Effector memory CD8-positive, alpha-beta T cell (primary cell): ENCODE measurements at places on chromosomes 7 and 10.

DNA sequence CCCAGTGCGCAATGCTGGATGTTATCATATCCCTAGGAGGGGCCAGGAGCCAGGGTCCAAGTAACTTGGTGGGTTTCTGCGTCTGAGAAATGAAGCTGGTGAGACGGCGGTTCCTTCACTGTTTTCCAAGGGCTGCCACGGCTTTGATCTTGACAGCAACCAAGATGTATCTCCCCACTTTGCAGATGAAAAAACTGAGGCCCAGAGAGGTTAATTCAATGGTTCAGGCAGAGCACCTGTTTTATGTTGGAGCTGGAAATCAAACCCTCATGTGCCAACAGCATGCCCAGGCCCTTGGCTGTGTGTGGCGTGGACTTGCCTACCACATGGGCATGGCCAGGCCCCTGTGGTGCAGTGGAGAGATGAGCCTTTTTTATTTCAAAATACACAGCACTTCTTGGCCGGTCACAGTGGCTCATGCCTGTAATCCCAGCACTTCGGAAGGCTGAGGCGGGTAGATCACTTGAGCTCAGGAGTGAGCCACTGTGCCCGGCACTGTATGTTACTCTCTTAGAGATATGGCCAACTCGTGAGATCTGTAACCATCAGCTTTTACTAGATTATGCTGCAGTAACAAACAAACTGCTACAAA lies 225.2 kb upstream of the SH2B2 start:
- no peak for DNase-seq

- no peak for DNase-seq
Measured at GRCh38 chr7:45983720-45984255, 62.7 kb upstream of the IGFBP3 start.

- no peak for DNase-seq
Measured at GRCh38 chr7:41688906-41689305, 14.0 kb downstream of the INHBA start.

DNA sequence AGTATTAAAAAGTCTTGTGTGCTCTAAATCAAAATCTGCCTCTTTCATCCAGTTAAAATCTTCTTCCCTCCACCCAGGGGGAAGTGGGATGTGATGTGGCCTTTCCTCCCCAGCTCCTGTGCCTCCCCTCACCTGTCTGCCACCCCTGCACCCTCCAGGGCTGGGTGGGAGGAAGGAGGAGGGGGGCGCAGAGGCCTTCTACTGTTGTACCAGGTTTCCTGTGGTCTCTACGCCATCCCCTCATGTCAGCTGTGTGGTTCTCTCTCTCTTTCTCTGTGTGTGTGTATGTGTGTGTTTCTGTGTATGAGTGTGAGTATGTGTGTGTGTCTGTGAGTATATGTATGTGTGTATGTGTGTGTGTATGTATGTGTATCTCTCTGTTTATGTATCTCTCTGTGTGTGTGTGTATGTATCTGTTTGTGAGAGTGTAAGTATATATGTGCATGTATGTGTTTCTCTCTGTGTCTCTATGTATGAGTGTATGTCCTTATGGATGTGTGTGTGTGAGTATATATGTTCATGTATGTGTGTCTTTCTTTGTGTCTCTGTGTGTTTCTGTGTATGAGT lies 45.5 kb upstream of the C10orf71 start:
- peak; percentile 10 for DNase-seq

DNA sequence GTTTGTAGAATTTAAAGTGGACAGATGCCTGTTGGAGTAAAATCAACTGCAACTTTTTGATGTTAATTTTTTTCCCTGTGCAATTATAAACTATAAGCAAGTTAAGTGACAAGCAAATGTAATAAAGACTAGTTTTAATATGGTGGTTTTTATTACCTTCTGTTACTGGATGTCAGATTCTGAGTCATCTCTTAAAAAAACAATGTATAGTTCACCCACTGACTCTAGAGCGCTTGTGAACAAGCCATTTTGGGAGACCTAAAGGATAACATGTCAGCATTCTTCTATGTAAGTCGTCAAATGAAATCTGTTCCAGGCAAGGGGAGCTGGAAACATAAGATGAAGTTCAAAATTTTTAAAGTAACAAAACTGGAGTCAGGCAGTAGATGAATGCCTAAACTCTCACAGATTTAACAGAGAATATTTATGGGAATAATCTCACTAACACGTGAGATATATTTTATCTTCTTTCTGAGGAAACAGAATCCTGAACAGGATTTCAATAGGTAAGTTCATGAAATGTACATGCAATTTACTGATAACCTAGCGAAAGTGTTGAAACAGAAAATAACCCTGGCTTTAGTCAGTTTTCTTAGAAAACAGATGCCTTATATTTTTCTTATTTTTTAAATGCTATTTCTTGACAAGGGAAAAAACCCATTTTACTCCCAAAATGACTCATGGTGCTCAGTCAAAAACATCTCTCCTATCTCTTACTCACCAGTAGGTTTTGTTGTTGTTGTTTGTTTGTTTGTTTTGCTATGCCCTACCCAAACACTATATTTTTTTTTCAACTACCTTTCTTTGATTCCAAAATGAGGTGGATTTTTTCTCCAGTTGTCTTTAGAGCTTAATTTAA lies 91.7 kb downstream of the SLC39A12 start:
- no peak for DNase-seq

- DNase-seq = no peak
Measured at GRCh38 chr7:88492153-88492552, 185.5 kb upstream of the STEAP4 start.

- DNase-seq = no peak
Measured at GRCh38 chr10:117409549-117410305, 34.5 kb upstream of the PDZD8 start.

DNA sequence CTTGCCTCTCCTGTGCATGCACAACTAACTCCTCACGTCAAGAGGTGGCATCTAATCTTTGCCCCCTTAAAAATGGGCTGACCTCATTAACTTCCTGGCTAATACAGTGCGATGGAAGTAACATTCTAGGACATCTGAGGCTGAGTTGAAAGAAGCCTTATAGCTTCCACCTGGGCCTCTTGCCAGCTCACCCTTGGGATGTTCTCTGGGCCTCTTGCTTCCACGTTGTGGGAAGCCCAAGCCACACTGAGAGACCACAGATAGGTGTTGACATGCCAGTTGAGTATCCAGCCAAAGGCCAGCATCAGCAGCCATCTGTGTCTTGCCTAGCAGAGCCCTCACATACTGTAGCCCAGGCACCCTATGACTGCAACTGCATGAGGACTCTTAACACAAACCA lies 60.8 kb upstream of the GDF10 start:
- no peak for DNase-seq

DNA sequence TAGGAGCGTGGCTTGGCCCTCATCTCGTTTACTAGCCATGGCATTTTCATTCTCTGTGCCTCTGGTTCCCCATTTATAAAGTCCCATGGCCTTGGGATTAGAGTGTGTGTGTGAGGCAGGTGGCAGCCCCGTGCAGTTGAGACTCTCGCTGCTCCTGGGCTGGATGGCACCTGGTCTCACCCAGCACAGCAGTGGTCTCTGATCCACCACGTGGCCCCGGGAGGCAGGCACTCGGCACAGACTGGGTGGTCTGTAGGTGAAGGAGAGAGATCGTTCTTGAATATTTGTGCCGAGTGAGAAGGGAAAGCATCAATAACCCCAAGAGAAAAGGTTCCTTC lies 50.4 kb downstream of the CALML3 start:
- DNase-seq = no peak

DNA sequence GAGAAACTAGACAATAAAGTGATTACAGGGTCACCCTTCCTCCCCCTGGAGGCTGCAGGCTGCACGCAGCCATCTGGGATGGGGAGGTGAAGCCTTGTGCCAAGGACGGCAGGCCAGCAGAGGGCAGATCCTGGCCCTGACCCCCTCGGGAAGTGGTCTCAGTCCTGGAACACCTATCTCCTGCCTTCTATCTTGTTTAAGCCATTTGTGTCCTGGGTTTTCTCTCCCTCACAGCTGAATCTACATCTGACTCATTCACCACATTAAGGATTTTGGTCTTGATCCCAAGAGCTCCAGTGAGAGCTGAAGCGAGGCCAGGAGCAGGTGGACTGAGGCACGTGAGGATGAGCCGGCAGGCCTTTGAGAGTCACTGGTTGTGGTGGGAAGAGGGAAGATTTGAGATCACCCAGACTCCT lies 16.4 kb upstream of the PARP12 start:
- DNase-seq = no peak

DNA sequence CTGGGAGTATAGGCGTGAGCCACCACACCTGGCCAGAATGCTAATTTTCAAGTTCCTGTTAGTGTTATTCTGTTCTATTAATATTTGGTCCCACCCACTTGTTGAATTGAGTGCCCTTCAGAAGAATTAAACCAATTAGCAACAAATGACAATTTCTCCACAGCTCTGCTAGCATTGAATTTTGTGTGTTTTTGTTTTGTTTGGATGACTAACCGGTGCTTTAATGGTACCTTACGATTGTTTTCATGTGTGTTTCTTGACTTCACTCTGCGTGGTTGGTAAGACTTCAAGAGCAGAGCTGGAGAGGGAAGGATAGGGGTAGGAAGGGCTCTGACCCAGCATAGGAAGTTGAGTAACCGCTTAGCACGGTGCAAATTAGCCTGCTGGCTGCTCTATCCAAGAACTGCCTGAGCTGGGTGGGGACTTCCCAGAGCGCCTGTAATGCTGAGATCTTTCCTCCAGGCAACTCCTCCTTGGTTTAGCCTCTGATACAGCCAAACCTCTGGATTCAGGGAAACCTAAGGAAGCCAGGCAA lies 4.6 kb downstream of the ARPC1B start:
- DNase-seq = peak; percentile 38

DNA sequence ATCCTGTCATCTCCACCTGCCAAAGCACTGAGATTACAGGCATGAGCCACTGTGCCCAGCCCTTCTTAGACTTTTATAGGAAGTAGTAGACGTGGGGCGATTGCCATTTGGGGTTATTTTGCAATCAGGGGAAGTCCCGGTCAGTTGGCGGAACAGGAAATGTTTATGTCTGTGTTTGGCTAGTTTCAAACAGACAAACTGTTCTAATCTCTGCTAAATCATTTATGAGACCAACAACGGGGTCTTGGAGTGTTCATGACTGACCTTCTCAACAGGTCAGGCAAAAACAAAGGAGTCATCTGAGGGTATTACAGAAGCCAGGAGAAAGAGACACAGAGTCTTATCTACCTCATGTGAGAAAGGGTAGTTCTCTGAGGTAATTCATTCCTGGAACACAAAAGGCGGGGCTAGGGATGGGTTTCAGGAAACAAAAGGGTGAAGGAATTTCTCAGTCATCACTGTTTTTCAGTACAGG lies 6.6 kb upstream of the TPK1 start:
- DNase-seq = no peak

GRCh38 chr7:122881324-122881723 lies 4.9 kb downstream of the CADPS2 start:
- DNase-seq = no peak

DNA sequence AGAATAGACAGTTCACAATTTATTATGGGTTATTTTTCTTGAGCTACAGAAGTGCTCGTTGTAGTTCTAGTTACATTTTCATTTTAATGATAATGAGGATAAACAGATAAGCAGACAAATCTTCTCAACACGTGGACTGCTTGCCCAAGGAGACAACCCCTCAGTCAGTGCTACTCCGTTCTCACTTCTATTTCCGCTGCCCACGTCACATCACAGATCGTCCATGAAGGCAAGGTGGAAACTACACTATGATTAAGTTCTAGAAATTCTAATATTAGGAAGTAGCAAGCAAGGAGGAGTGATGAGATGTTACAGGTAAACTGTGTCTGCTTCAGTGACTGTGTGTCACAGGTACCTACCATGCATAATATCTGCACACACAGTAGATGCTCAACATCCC lies 210.5 kb downstream of the CHCHD3 start:
- no peak for DNase-seq

GRCh38 chr7:133165529-133165928 lies 83.6 kb upstream of the CHCHD3 start:
- DNase-seq = no peak

GRCh38 chr7:149209518-149210269 lies 14.3 kb downstream of the ZNF282 start:
- peak; percentile 51 for DNase-seq

- peak; percentile 25 for DNase-seq
Measured at GRCh38 chr7:3673524-3673923, 372.5 kb downstream of the SDK1 start.

DNA sequence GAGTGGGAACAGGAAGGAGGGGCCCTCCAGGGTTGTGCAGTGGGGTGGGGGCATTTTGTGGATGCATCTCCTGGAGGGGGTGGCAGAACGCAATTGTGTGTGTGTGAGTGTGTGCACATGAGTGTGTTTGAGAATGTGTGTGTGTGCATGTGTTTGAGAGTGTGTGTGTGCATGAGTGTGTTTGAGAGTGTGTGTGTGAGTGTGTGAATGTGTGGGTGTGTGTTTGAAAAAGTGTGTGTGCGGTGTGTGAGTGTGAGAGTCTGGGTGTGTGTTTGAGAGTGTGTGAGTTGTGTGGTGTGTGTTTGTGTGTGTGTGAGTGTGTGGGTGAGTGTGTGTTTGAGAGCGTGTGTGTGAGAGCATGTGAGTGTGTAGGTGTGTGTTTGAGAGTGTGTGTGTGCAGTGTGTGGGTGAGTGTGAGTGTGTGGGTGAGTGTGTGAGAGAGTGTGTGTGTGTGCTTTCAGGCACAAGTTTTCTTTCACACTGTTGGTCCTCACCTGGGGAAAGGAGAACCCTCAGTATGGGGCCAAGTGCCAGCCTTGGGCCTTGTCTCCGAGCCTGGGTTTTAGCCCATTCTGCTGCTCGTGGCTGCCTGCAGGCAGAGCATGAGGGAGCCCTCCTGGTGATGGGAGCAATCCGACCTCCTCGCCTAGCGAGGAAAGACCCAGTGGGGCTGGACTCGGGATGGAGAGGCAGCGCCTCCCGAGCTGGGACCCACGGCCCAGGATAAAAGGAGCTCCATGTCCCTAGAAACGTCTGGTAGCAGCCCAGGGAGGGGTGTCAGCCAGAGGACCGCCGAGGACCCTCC lies 35.6 kb downstream of the CDH23 start:
- no peak for DNase-seq

GRCh38 chr7:96225251-96225650 lies 96.6 kb downstream of the SLC25A13 start:
- DNase-seq = no peak

DNA sequence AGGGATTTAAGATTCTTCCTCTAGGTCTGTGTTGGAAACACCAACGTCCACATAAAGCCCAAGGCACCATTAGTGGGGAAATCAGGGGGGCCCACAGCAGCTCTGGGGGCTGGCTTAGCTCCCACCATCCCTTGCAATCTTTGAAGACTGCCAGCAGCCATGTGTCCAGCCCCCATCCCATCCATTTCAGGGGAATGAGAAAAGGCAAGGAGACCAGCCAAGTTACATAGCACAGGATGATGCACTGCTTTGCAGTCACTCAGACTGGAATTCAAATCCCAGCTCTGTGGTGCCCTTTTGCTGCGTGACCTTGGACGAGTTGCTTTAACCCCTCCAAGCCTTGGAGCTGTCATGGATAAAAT lies 108.9 kb upstream of the ZMIZ1 start:
- DNase-seq = no peak
